ENCODE measurements at places on chromosomes 5 and 9.

GRCh38 chr9:133048595-133048994 is 13.2 kb upstream of the CEL start:
- peak; percentile 25 for DNase-seq

GRCh38 chr5:143707806-143708205 is 104.2 kb upstream of the HMHB1 start:
- no peak for DNase-seq

DNA sequence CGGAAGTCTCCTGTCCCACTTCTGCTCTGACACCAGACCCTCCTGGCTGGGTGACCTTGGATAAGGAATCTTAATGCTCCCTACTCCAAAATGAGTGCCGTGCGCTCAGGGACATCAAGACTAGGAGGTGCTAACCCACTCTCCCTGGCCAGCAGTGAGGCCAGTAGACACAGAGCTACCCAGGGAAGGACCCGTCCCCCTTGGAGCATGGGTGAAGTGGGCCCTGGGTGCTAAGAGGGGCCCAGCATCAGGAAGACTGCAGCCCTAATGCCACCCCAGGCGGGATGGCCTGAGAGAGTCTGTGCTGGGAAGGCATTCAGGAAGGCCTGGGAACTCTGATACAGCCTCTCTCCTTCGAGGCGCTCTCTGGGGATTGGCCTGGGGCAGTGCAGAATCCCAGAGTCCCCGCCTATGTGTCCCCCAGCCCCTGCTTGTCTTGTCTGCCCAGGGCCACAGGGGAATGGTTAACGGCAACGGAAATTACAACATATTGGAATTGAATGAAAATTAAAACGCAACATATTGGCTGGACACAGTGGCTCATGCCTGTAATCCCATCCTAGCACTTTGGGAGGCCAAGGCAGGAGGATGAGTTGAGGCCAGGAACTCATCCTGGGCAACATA is 29.7 kb upstream of the RNU6ATAC start:
- no peak for DNase-seq

DNA sequence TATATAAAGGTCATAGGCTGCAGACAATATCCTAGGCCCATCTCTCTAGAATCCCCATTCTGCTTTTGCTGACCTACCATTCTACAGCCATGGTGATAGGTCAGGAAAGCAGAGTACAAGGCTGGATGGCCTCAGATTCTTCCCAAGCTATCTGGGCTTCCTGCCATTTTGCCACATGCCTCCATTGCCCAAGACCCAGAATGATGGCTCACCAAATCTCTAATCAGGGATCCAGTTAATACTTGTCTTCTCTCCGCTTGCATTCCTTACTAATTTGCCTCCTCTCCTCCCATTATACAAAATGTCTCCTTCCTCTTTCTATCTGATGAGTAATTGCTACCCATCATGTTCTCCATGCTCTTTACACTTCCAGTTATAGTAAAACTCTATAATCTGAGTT is 22.7 kb upstream of the NDUFS4 start:
- DNase-seq, result no peak

- DNase-seq, result no peak
These were observed 8.1 kb downstream of the ARPC5L start for GRCh38 chr9:124869986-124870560.

GRCh38 chr5:154494036-154494435 is 16.0 kb upstream of the HAND1 start:
- DNase-seq, result no peak

- no peak for DNase-seq
These were observed 594.0 kb downstream of the HINT1 start for GRCh38 chr5:130571076-130571475.

- no peak for DNase-seq
These were observed 432.4 kb downstream of the ACTL7B start for GRCh38 chr9:108423433-108423832.

- no peak for DNase-seq
These were observed 21.3 kb upstream of the SERINC5 start for GRCh38 chr5:80277191-80277590.

DNA sequence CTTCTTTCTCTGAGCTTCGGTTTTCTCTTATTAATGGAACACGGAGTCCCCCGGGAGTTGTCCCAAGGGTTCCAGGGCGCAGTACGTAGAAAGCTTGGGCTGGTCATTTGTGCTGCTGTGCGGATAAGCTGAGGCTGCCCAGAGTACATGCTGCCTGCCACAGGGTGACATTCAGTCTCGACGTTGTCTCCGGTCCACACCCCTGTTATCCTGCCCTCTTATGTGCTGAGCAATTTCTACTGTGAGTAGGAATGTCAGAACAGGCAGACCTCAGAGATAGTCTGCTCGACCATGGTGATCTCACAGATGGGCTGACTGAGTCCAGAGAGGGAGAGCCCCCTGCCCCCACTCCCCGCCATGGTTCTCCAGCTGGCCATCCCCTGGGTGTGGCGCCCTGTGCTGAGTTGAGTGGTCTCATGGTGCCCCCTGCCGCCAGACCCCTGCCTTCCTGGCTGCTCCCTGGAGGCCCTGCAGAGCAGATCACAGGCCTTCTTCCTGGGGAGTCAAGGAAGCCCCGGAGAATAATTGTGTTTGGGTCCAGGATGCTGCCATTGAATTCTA is 124.0 kb downstream of the RGS3 start:
- DNase-seq, result no peak

DNA sequence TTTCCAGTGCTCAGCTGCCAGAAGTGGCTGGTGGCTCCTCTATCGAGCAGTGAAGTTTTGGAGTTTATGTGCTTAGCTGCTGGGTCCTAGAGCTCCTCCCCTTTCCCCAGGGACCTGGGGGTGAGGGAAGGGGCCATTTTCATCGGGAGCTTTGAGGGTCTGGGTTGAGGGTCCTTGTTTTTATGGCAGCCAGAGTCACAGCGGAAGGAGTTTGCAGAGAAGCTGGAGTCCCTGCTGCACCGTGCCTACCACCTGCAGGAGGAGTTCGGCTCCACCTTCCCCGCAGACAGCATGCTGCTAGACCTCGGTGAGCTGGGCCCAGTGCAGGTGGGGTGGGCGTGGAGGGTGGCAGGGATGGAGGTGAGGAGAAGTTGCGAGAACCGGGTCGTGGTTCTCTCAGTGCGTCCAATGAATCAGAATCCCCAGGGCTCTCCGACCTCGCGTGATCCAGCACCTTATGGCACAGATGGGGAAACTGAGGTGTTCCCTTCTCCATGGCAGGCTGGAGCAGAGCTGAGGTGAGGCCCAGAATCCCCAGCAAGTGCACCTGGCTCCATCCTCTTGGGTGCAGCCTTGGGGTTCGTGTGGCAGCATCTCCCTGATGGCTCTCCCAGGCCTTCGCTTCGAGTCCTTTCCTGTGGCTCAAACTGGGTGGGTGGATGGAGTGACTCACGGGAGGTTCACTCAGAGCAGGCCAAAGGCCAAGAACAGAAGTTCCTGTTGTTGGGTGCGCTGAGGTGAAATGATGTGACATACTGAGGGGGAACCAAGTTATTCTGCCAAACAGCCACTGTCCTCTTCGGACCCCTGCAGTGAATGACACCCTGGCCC is 21.7 kb upstream of the DOLPP1 start:
- DNase-seq, result no peak

- DNase-seq, result no peak
These were observed 453.5 kb downstream of the GADD45G start for GRCh38 chr9:90058182-90058763.

- DNase-seq, result no peak
These were observed 87.3 kb upstream of the GNAQ start for GRCh38 chr9:78118742-78119473.

- DNase-seq, result no peak
These were observed 114.5 kb downstream of the FGF1 start for GRCh38 chr5:142571371-142571770.

DNA sequence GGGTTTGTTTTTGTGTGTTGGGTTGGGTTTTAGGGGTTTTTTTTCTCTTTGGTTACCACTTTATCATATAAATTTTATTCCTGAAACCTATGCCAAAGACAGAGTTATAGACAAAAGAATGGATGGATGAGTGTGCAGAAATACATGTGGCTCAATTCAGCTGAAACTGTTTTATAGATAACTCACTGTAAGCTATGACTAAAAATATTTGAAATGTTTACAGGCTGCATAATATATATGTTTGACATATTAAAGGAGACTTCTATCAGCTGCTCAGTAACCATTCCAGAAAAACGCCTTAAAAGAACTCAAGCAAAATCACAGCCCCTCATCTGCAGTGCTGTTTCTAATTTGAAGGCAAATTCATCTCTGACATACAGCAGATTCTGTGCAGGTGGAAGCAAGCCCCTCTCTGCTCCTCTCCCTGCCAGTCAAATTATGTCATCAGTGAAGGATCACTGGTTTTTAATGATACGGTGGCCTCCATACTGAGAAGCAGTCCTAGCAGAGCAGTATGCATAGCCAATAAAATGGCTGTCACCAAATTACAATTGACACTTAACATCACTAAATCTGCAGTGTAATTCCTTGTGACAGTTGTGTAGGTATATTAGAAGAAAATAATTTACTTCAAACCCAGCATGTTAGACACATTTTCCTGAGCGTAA is 301.6 kb downstream of the NR2F1-AS1 start:
- no peak for DNase-seq

DNA sequence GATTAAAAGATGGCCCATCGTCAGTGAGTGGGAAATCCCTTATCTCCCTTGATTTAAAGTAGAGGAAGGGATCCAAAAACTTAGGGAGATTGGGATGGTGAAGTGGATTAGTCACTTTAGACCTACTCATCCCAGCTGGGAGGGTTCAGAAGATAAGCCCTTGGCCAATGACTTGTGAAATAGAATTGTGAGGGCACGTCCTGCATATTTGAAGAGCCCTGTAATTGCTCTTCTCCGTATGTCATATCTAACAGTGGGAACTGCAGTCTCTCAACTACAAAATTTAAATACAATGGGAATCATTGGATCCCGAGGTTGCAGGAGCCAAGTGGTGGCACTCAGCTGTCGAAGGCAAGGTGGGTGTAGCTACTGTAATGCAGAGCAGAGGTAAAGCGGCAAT is 65.4 kb upstream of the C9orf72 start:
- no peak for DNase-seq

- DNase-seq, result no peak
These were observed 24.0 kb downstream of the LYRM7 start for GRCh38 chr5:131194725-131195124.

- no peak for DNase-seq
These were observed 681.9 kb downstream of the ISL1 start for GRCh38 chr5:52065182-52065581.

DNA sequence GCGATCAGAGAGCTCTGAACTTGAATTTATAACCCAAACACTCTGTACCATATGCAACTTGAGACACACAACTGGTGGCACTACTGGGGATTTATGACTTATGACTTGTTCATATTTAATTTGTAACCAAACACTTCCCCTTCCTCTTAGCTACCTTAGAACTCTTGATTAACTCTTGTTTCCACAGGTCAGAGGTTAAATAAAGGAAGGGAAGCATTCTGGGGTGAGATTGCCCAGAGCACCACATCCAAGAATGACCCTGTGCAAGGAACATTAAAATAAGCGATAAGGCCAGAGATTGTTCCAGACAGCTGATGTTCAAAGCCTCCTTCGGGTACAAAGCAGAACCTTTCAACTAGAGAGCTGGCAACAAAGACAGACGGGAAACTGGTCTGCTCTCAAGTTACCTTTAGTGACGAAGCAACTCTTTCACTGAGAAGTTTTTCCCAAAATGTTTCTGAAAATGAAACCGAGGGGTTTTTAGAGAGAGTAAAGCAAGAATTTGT is 242.6 kb downstream of the DENND1A start:
- DNase-seq, result no peak

GRCh38 chr5:73544429-73545402 is 20.7 kb downstream of the ANKRA2 start:
- DNase-seq, result no peak

- DNase-seq, result no peak
These were observed 2.6 kb downstream of the DPP7 start for GRCh38 chr9:137111788-137112563.

DNA sequence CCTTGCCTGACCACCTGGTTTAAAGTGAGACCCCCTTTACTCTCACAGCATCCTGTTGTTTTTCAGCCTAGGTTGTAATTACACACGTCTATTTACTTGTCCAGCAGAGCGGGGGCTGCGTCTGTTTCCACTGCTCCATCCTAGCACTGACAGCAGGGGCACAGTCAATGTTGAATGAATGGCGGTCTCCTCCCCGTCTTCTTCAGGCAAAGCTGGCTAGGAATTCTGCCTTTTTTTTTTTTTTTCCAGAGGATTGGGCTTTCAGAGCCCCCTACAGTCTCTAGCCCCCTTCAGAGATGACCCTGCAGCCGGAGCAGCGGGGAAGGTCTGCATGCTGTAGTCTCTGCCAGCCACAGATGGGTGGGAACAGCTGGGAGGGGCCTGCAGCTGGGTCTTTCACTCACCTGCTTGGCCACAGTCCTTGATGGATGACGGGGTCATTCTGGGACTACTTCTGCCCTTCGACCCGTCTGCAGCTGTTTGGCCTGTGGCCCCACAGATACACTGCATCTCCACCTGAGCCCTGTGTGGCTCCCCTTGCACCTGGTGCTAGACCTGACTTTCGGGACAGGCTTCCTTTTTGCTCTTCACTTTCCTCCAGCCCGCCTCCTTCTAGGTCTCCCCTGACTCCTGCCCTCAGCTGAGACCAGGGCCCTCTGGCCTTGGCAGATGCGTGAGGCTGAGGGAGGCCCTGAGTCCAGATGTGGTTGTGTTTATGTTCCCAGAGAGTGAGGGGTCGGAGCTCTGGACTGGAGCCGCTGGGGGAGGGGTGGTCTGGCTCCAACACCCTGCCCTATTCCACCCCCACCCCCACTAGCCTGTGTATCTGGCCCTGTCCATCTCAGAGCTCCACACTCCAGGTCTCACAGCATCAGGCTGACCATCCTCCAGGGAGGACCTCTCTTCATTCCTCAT is 8.0 kb downstream of the PITX1 start:
- no peak for DNase-seq

- DNase-seq, result no peak
These were observed 69.9 kb upstream of the NAA35 start for GRCh38 chr9:85871008-85871407.

DNA sequence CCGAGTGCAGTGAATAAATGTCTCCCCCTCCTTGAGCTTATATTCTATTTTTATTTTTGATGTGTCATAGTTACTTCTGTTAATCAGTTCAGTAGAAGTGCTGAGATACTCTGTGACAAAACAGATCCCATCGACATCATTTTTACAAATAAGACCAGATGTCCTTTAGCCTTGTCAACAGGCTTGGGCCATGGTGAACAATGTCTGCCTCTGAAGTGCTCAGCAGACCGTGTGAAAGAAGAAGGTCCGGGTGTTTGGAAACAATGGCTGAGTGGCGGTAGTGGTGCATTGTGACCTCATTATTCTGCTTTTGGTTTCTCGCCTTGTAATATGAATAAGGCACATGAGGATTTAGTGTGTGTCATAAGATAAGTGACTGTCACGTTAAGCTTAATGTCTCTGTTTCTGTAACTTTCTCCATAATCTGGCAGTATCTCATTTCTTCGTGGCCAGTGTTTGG is 71.2 kb downstream of the SYK start:
- no peak for DNase-seq
